ENCODE measurements at places on chromosomes 13 and 19. TPM values are rescaled to one million over a fixed set of nuclear protein-coding genes. Genes with fewer than 3 reads are reported as not detected.

The ZNF382 gene
- 5.8 TPM for total RNA-seq

The IGSF23 gene
- not detected for total RNA-seq

The UBL3 gene
- 37.7 TPM for total RNA-seq

The DACT3 gene
- 0.22 TPM for total RNA-seq

All from subcutaneous adipose tissue (tissue), 4 donors.